CD4-positive, CD25-positive, alpha-beta regulatory T cell (primary cell): ENCODE measurements at places on chromosomes 11 and 22. TPM values are rescaled to one million over a fixed set of nuclear protein-coding genes. Genes with fewer than 3 reads are reported as not detected.

Gene C11orf42
- total RNA-seq = not detected

Gene IRAG1
- total RNA-seq = not detected

DNA sequence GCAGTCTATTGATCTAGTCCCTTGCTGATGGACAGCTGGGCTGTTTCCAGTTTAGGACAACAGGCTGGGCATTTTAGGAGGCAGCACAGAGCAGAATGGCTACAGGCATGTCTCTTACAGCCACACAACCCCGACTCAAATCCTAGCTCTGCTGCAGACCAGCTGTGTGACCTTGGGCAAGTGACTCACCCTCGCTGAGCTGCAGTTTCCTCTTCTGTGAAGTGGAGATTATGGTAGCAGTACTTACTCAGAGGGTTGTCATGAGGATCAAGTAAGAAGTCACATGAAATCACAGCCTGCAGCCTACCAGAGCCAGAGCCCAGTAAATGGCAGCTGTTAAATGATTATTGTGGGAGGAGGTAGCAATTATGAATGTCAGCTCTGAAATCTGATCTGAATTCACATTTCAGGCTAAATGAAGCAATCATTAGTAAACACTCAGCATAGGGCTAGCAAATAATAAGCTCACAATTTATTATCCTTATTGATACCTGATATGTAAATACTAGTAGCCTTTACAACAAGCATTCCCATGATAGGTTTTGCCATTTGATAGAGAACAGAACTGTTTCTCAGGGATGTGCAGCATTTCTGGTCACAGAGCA, 58.9 kb downstream of the MYEOV start:
- no peak for DNase-seq

GRCh38 chr11:36253238-36253637, 36.0 kb downstream of the COMMD9 start:
- DNase-seq = no peak

Gene SOX6
- 0.05 TPM for total RNA-seq

GRCh38 chr11:19576054-19576453, 136.6 kb upstream of the NAV2 start:
- DNase-seq = no peak

GRCh38 chr11:84214557-84214956, 928.4 kb upstream of the CCDC90B start:
- no peak for DNase-seq

- no peak for DNase-seq
Observed at GRCh38 chr11:10044618-10045017, 249.4 kb downstream of the SBF2 start.

- DNase-seq = no peak
Observed at GRCh38 chr22:24029304-24029703, 18.2 kb downstream of the CABIN1 start.

Gene ARAP1
- total RNA-seq = 136 TPM

Gene APOBEC3B
- 2.1 TPM for total RNA-seq

DNA sequence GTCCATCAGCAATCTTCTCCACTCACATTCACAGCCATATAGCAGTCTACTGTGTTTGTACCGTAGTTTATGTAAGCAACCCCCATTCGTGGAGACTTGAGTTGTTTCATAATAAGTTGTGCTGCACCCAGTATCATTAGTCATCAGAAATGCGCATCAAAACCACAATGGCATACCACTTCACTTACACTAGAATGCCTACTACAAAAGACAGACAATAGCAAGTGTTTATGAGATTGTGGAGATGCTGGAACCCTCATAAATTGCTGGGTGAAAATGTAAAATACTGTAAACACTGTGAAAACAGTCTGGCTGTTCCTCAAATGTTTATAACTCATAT, 133.3 kb downstream of the ATXN10 start:
- no peak for DNase-seq

DNA sequence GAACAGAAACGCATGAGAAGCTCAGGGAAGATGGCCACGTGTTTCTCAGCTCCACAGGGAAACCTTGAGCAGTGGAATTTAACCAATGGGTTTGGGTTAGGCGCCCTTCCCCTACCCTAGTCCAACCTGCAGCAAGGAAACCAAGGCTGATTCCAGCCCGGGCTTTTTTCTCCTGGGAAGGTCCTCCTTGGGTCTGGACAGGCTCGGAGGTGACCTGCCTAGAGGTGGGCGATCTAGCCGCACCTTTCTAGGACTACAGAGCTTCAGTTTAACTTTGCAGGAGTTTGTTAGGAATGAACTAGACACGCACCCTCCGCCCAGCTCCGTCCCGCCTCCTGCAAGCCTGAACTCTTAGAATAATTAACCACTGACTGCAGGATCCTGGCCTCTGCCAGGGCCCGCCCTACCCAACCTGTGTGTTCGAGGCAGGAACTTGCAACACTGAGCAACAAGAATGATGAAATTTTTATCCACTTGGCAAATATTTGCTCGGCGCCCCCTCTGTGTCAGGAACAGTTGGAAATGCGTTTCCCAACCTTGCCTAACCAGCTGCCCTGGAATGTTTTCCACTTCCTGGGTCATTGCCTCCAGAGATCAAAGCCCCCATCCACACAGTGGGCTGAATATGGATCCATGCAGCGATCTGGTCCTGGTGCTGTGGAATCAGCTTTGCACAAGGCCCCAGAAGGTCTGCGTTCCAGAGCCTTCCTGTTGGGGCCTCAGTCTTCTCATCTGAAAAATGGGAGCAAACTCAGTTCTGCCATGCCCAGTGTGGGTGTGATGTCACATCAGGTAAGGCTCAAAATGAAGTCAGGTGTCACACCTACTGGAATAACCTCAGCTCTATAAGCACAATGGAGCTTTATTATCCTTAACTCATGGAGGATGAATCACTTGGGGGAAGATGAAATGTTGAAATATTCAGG, 13.3 kb downstream of the MPST start:
- no peak for DNase-seq

Gene RAC2
- 537 TPM for total RNA-seq

DNA sequence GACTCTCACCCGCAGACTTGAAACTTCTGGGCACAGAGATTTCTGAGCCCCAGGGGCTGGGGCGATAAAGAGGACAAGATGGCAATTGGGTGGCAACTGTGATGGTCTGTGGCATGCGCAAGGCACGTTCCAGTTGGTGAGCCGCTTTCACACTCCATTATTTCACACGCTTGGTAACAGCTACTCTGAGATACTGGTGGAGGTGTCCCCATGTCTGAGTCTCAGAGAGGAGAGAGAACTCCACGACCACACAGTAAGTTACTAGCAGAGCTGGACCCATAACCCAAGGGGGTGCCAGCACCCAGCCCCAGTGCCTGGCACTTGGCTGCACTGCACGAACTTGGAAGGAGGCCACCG, 6.0 kb upstream of the KCNJ4 start:
- no peak for DNase-seq
